DND-41 (cell line): ENCODE measurements at places on chromosomes 6 and 20.

- DNase-seq: no peak
These were observed 46.9 kb downstream of the TMEM200A start for GRCh38 chr6:130412556-130413290.

DNA sequence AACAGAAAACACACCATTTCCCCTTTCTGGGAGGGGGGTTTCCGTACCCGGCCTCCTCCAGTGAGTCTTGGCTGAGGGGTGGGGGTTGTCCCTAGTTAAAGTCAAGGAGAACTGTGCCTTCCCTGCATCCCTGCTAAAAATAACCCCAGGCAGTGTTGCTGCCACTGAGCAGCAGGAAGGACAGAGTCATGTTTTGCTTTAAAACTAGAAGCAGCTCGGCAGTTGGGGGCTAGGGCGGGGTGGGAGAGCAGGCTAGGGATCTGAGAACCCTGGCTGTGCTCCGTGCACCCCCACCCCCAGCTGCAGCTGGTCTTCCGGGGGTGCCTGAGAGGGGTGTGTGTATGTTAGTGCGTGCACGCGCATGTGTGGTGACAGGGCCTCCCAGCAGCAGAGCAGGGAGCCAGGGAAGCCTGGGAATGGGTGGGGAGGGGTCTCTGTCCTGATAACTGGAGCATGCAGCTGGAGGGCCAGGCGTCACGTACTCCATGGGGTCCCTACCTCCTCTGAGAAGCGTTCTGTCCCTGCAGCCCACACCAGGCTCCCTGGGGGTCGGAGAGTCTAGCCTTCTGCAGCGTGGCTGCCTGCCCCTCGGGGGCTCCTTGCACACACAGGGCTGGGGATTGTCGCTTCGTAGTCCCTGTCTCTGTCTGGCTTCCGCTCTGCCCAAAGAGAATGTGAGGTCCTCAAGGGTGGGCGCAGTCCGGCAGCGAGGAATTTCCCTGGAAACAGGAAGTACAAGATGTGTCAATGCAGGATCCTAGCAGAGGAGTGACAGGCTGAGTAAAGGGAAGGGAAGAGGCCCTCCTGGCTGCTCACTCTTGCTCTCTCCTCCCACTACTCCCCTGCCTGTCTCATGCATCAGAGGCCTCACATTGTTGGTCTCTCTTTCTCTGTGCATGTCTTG lies 16.8 kb upstream of the ARMC12 start:
- DNase-seq: peak; percentile 72

DNA sequence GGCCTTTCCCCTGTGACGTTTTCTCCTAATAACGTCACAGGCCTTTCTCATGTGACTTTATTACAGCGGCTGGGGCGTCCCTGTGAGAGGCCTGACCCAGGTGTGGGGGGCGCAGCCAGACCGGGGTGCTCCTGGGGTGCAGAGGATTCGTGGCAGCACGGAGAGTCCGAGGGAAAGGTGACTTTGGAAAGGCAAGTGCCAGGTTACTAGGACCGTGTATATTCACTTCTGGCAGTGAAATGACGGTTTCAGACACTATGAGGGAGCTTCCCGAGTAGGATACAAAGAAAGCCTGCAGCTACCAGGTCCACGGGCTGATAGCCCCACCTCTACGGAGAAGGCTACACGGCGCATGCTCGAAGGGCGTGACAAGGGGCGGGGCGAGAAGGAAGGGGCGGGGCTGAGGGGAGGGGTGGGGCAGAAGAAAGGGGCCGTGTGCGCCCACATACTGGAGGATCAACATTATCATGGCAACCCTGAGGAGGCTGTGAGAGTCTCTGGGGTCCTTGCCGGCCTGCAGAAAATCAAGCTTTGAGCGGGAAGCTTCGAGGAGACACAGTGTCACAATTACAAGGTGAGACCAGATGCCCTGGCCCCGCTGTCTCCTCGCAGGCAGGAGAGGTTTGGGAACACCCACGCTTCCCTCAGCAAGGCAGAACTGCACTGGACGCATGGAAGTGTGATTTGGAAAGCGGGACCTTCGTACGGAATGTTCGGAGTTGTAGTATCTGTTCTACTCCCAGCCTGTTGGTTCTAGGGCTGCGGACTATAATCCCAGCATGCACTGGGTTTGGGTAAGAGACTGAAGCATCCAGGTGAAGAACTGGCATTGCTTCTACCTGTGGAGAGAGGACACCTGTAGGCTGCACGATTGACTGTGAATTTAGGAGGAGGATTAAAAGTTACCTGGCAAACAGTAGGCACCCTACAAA lies 54.4 kb upstream of the ZNF337 start:
- no peak for DNase-seq

DNA sequence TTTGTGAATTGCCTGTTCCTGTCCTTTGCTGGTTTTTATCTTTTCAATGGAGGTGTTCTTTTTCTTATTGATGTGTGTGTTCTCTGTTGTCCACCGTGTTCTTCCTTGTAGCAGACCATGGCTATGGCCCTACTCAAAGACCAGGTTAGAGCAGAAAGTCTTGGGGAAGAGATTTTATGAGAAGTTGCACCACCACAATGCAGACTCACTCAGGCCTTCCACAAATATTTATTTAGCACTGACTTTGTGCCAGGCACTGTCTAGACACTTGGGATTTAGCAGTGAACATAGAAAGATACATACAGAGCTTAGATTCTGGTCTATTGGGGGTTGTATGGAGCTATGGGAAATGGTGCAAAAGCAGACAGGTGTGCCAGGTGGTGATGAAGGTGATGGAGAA lies 98.8 kb downstream of the DTD1 start:
- DNase-seq: no peak

DNA sequence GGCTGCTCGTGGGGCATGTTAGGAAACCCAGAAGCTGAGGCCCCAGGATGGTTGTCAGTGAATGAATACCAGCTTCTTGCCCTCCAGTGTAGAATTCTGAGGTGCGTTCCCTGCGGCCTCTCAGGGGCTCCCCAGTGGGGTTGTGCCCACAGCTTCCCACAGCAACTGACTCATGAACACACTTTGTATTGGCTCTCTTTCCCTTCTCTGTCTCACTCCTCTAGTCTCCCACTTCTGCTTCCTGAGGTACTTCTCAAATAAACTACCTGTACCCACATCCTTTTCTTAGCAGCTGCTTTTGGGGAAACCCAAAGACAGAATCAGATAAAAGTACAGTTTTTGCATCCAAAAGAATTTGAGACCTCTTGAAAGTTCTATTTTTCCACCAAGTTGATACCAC lies 107.7 kb upstream of the JAG1 start:
- no peak for DNase-seq

GRCh38 chr6:36814249-36814648 lies 25.0 kb downstream of the CPNE5 start:
- no peak for DNase-seq

- no peak for DNase-seq
These were observed 916 bp upstream of the PPP1R11 start for GRCh38 chr6:30066082-30066481.

DNA sequence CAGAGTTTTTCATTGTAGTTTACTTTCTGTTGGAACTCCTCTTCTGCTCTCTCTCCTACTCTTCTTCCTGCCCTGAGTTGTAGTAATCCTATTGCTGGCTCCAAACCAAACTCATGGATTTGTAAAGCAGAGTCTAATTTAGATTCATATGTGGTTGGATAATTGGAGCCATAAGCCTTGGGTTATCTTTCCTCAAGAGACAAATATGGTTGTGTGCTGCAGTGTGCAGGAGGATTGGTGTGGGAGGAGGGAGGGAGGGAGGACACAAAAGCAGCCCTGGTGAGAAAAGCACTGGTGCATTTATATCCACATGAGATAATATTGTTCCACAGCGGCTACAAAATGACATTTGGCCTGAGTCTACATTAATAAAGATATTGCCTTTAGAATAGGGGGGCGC lies 4.2 kb downstream of the HLA-G start:
- DNase-seq: no peak

DNA sequence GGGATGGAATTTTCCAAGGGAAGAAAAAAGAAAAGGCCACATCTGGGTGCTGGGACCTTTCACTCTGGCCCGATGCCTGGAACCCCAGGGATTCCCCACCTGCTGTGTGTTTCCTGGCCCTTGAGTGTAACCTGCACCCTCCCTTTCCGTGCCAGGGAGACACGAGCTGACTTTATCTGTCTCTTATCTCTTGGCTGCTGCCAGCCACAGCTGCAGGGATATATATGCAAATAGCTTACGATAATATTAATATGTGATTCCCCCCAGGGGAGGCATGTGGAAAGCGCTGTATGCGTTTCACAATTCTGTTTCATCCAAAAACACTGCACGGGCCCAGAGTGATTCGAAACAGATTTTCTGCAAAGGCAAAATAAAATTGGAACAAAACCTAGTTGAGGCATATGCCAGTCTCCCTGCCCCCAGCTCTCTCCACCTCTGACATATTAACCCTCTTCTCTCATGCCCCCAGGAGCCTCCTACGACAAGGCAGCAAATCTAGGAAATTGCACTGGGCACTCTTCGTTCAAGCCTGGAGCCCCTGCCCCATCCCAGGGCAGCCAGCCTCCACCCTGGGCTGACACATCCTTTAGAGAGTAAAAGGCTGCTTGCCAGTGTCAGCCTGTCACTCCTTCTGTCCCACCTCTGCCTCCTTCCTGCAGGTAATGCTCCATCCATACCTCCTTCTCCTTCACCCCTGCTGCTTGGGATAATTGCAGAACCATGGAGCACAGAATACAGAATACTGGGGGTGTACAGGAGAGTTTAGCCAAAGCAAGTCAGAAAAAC lies 1.3 kb downstream of the RIPOR3 start:
- no peak for DNase-seq

- DNase-seq: no peak
These were observed 5.6 kb upstream of the BEND6 start for GRCh38 chr6:56949265-56949664.

DNA sequence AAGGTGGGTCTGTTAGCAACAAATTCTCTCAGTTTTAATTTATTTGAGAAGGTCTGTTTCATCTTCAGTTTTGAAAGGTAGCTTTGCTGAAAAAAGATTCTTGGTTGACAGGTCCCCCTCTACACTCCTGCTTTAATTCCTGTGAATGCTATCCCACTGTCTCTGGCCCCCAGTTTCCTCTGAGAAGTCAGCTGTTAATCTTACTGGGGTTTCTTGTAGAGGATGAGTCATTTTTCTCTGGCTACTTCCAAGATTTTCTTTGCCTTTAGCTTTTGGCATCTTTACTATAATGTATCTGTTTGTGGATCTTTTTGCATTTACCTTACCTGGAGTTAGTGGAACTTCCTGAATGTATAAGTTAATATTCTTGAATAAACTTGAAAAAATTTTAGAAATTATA lies 122.7 kb downstream of the MMS22L start:
- DNase-seq: no peak

DNA sequence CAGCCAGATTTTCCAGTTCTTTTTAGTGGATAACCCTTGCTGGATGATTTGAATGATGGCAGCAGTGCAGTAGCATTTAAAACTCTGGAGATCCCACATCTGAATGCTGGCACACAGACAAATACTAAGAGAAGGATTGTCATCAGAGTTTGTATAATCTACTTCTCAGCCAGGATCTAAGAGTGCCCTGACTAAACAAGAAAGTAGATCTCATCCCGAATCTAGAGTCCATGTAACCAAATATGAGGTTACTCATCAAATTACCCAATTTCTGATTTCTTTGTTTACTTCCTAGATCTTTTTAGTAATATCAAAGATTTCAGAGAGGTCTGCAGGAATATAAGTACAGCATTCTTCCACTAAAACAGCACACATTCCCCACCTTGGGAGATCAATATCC lies 7.8 kb downstream of the TMC2 start:
- DNase-seq: no peak

DNA sequence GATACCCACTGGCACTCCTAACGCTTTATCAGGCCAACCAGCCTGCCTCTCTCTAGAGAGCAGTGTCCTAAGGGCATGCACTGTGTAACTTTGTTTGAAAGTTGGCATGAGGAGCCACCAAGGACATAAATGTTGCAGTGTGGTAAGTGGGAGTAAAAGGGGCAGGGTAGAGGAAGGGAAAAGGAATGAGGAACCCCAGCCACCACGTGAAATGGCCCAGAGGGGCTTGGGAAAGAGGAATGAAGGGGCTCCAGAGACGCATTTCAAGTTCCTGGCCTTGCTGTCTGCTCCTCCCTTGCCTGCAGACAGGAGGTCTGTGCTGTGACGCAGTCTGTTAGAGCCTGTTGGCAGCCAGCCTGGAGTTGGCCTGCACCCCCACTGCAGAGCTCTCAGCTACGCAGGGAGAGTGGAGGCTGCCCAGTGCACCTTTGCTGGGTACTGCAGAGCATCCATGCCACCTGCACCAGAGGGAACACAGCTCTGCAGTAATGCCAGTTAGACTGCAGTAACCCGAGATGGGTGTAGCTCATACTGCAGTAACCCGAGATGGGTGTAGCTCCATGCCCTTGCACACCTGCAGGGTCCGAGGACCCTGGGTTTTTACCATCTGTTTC lies 86.8 kb upstream of the SNAP25 start:
- DNase-seq: no peak

DNA sequence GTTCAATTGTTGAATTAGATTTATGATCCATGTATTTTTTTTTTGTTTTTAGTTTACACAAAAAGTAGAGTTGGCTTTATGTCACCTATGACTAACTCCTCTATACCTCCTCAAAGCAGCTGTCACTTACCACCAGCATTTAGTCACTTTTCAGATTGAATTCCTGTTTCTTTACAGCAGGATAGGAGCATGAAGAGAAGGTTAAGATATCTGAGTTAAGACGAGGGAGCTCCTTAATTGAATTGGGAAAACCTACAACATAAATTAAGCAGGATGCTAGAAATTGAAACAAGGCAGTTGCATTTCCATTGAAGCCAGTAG lies 237.2 kb downstream of the FARS2 start:
- DNase-seq: no peak

DNA sequence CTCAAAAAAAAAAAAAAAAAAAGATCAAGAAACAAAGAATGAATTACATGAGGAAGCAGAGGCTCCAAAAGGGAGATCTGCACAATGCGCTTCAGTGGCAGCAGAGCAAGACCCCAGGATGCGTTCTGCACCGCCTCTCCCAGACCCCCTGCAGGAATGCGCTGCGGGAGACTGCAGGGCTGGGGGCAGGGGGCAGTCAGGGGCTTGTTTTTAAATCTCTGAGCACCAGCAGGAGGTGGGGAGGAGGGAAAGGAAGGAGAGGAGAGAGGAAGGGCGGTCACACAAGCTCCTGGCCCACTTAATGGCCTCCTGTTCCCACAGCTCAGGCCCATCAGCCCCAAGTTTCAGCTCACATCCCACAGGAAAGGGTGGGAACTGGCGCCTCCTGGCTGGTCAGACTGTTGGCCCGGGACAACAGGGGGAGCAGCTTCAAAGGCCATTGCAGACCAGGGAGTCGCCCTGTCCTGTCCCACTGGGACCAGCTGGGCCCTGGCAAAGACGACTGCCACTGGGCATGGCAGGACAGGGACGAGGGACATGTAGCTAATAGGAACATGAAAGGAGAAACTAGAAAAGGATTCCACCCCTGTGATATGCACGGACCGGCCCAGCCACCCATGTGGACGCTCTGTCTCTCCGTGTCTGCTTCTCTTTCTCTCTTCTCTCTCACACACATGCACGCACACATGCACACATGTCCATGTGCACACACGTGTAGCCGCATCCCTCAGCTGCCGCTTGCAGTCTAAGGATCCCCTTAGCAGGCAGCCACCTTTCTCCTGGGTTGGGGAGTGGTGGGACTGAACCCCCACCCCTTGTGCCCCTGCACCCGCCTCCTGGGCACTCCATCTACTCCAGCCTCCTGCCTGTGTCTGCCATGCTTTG lies 34.7 kb downstream of the TFEB start:
- no peak for DNase-seq
